Activated naive CD4-positive, alpha-beta T cell (primary cell): ENCODE measurements at places on chromosomes 13 and 19.

- DNase-seq = no peak
Measured at GRCh38 chr19:30274987-30275386, 97.2 kb upstream of the ZNF536 start.

- no peak for DNase-seq
Measured at GRCh38 chr19:44816301-44816700, 7.4 kb downstream of the BCAM start.

GRCh38 chr19:54448040-54448773 lies 792 bp upstream of the LENG8 start:
- no peak for DNase-seq

- no peak for DNase-seq
Measured at GRCh38 chr13:67023130-67023876, 206.8 kb downstream of the PCDH9 start.

DNA sequence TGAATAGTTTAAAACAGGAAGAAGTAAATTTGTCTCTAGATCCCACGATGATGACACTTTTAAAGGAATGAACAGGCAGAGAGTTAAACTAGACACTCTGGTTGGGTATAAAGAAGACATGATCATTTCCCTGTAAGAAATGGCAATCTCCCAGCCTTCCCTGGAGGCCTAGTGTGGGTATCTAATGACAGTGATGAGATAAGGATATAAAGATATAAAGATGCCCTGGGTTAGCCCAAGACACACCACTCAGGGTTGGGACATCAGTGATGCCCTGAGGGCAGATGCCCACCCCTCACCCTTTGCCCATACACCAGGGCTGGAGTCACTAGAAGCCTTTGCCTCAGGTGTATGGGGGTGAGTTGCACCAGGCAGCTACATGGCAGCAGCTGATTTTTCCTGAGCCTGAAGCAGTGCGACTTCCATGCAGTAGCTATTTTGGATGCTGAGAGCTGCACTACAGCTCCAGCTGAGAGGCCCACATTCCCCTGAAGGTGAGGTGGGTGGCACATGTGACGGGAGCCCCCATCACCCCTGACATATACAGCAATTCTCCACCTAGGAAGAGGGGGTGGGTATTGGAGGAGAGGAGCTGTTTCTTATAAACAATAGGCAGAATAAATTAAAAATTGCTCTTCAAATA lies 177.5 kb downstream of the NDFIP2 start:
- DNase-seq = no peak

DNA sequence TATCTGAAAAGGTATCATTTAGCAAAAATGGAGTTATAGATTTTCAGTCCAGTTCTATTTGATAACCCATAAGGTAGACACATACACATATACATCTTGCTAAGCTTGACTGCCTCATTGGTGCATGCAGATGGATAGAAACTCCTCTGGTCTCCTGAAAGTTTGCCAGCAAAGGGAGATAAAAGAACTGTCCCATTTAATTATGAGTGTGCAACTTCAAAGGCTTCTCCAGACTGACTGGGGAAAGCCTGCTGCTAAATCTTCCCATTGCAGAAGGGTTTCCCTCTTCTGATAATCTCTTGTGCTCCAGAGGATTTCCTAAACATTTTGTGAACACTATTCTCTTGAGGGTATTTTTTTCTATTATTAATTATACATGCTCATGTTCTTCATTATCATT lies 131.9 kb downstream of the ITGBL1 start:
- no peak for DNase-seq

DNA sequence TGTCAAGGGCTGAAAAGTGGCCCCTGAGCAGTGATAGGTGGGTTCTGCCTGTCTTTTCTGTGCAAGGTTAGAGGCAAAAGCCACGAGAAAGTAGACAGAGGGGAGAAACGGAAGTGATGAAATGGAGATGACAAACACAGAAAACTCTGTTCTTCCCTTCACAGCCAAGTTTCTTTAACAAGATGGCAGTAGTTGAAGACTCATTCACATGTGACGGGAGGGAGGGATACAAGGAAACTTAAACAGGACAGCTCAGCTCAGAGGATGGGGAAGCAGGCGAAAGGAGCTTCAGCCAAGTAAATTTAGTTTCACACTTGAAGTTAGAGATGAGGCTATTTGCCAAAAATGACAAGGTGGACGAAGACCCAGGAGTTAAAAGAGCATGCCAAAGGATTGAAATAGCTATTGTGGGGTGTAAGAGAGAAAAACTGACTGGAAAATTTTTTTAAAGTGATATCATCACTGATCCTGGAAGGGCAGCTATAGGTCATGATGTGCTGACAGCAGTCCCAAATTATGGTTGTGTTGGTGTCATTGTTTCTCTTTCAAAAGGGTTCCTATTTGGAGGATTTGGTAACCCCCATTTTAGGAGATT lies 347.9 kb downstream of the EFNB2 start:
- no peak for DNase-seq

DNA sequence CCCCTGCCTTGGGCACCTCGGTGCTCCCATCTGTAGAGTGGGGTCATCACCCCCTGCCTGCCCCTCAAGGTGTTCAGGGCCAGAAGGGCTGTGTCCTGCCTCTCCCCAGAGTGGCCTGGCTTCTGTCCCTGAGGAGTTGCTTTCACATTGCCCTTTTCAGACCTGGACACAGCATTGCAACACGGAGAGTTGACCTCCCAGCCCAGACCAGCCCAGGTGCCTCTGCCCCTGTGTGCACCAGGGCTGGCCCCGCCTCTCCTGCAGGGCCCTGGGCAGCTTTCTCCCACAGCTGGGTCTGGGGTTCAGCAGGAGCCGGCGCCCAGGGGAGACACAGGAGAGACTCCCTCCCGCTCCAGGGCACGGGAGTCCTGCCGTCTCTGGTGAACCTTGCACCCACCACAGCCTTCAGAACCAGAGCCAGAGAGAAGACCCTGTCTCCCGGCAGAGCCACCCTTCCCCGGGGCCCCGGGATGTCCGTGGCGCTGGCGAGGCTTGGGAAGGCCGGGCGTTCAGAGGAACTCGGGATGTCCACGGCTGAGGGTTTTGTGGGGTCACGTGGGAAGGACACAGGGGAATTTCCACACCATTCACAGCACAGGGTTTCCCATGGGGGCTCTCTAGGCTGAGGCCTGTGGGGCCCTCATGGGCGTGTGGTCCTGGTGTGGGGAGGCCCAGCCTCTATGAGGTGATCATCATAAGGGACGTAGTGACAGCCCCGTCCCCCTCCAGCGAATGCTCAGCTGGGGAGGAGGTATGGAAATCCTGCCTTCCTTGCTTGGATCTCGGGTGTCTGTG lies 23.2 kb downstream of the C13orf46 start:
- no peak for DNase-seq

- DNase-seq = no peak
Measured at GRCh38 chr13:76164290-76164689, 528.2 kb downstream of the LMO7 start.
